Activated CD4-positive, alpha-beta memory T cell treated with anti-CD3 and anti-CD28 coated beads, Interleukin-2, amount 10 ng/mL, durations not matched to agents 7 days and 5 days (primary cell): ENCODE measurements at places on chromosomes 5 and 9. TPM values are rescaled to one million over a fixed set of nuclear protein-coding genes. Genes with fewer than 3 reads are reported as not detected.

DNA sequence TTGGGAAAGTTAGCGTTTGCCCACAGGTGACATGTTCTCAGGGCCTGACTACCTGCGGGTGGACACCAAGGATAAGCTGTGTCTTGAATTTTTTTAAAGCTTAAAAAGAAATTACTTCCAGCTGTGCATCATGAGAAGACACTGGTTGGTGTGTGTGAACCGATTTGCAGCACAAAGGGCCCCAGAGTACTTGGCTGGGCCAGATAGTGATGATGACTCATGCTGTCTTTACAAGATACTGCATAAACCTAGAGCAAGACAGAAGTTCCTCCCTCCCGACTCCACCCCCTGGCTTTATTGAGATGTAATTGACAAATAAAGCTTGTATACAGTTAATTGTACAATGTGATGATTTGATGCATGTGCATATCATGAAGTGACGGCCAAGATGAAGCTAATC lies 212.8 kb downstream of the NXNL2 start:
- no peaks in the 10 kb centered on the region for H3K36me3 ChIP-seq
- no peak overlapping the region for H3K27ac ChIP-seq
- H3K27me3 ChIP-seq = no peaks in the 10 kb centered on the region
- no peak for DNase-seq
- H3K4me1 ChIP-seq = no peaks in the 10 kb centered on the region

- H3K4me1 ChIP-seq = peaks cover 65% of the 10 kb centered on the region
- no peak for DNase-seq
- H3K4me3 ChIP-seq = no peak overlapping the region
- peaks cover 8% of the 10 kb centered on the region for H3K36me3 ChIP-seq
- no peak overlapping the region for H3K27ac ChIP-seq
Measured at GRCh38 chr5:75050415-75050814, 1.9 kb downstream of the GCNT4 start.

- DNase-seq = no peak
- H3K4me3 ChIP-seq = no peak overlapping the region
- no peaks in the 10 kb centered on the region for H3K36me3 ChIP-seq
- peaks cover 1% of the 10 kb centered on the region for H3K27me3 ChIP-seq
- no peak overlapping the region for H3K27ac ChIP-seq
- H3K4me1 ChIP-seq = no peaks in the 10 kb centered on the region
Measured at GRCh38 chr9:8391566-8391965, 592.0 kb upstream of the DMAC1 start.

GRCh38 chr5:180316586-180316985 lies 24.7 kb upstream of the MAPK9 start:
- no peaks in the 10 kb centered on the region for H3K36me3 ChIP-seq
- peaks cover 3% of the 10 kb centered on the region for H3K27me3 ChIP-seq
- peaks cover 9% of the 10 kb centered on the region for H3K4me1 ChIP-seq
- no peak for DNase-seq

DNA sequence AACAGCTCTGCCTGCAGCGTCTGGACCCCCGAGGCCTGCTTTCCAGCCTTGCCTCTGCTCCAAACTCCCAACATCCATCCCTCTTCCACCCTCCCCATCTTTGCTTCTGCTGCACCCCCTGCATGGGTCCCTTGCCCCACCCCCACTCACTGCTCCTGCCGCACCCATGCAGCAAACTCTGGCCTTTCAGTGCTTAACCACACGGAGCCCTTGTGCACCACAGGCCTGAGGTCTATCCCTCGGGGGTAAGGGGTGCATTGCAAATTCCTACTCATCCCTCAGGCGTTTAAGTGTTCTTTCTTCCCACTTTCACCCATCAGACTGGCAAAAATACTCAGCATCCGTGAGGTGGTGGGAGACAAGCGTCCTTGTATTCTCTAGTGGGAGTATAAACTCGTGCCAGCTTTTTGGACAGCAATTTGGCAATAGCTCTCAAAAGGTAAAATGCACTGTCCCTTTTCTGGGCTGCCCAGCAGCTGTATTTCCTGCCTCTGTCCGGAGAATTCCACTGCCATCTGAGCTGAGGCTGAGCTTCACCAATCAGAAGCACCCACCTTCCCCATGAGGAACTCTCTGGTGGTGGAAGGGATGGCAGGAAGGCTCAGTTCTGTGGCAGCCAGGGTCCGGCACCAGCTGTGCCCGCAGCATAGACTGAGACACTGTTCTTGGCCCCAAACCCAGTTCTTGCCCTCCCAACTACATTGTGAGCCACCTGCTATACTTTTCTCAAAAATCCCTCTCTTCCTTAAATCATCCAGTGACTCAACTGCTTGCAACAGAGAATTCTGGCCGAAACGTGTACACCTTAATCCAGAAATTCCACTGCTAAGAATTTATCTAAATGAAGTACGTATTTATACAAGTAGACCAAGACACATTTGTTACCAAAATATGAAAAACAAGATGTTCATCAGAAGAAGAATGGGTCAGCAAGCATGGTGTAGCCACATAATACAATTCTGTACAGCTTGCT lies 15.0 kb downstream of the PSMB7 start:
- H3K36me3 ChIP-seq = peaks cover 40% of the 10 kb centered on the region
- H3K4me1 ChIP-seq = peaks cover 9% of the 10 kb centered on the region
- no peak for DNase-seq
- no peaks in the 10 kb centered on the region for H3K27me3 ChIP-seq

GRCh38 chr5:119453040-119453373 lies 710 bp downstream of the HSD17B4 start:
- peaks cover 20% of the 10 kb centered on the region for H3K4me1 ChIP-seq
- no peaks in the 10 kb centered on the region for H3K36me3 ChIP-seq
- peaks cover 11% of the 10 kb centered on the region for H3K27me3 ChIP-seq
- H3K4me3 ChIP-seq = peak overlapping the region; percentile 87

DNA sequence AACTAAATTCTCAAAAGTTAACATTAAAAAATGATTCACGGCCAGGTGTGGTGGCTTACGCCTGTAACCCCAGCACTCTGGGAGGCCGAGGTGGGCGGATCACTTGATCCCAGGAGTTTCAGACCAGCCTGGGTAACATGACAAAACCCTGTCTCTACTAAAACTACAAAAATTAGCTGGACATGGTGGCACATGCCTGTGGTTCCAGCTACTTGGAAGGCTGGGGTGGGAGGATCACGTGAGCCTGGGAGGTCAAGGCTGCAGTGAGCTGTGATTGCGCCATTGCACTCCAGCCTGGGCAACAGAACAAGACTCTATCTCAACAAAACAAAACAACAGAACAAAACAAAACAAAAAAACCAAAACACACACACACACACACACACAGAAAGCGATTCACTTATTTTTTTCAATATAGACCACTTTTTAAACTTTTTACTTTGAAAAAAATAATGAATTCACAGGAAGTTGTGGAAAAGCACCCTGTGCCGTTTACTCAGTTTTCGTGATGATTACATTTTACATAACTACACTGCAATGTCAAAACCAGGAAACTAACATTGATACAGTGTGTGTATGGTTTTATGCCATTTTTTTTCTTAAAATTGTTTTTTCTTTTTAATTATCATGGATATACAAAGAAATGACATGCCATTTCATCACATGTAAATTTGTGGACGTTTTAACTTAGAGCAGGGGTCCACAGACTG lies 73.7 kb downstream of the TENT4A start:
- H3K4me3 ChIP-seq = no peak overlapping the region
- peaks cover 23% of the 10 kb centered on the region for H3K27me3 ChIP-seq
- peaks cover 7% of the 10 kb centered on the region for H3K4me1 ChIP-seq
- H3K27ac ChIP-seq = no peak overlapping the region
- H3K36me3 ChIP-seq = no peaks in the 10 kb centered on the region

DNA sequence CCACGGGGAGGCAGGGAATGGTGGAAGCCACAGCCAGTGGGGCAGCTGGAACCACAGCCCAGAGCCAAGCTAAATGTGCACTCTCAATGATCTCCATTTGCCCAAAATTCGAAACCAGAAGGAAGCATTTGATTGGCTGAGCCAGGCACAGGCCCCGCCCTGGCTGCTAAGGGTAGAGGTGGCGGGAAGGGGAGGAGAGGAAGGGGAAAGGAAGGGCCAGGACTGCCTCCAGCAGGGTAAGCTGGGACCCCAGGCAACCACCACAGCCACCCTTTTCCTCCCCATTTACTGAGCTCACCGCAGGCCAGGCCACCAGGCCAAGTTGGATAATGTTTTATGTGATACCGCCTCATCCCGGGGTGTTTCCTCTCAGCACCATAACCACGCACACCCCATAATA lies 100.3 kb upstream of the RAPGEF1 start:
- H3K4me3 ChIP-seq = peak overlapping the region; percentile 51
- DNase-seq = peak; percentile 66
- H3K36me3 ChIP-seq = peaks cover 3% of the 10 kb centered on the region
- H3K4me1 ChIP-seq = peaks cover 36% of the 10 kb centered on the region
- H3K27ac ChIP-seq = peak overlapping the region; percentile 99
- H3K27me3 ChIP-seq = peaks cover 6% of the 10 kb centered on the region

DNA sequence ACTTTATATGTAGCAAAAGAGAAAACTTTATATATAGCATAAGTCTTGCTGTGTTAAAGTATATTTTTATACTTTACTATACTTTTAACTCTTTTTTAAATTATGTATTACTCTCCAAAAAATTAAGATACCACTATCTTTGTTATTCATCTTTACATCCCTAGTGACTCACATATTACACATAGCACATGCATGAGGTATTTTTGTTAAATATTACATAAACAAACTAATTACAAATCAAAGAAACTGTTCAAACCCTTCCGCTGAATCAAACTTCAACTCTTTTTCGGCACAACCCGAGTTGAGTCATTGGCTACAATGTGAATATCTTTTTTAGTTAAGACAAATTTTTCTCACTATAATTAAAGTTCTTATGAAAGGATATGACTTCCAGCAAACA lies 32.1 kb downstream of the NADK2 start:
- no peak for DNase-seq
- no peaks in the 10 kb centered on the region for H3K4me1 ChIP-seq
- peaks cover 20% of the 10 kb centered on the region for H3K36me3 ChIP-seq
- H3K4me3 ChIP-seq = no peak overlapping the region
- H3K27ac ChIP-seq = no peak overlapping the region

DNA sequence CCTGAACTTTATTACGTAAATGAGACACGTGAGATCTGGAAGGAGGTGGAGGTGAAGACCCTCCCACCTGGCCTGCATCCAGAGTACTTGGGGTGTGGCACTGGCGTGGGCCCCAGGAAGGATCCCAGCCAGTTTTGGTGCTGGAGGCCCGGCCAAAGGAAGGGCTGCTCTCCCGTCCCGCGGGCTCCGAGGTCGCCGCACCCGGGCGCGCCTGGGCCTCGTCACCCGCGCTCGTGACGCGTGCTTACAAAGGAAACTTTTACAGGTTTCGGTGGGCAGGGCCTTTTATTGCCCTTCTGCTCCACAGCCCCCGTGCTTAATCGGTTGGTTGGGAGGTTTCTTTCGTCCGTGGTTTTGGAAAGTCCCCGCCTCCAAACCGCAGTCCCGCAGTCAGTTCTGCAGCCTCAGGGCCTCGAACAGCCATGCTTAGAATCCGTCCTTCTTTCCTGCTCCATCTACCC lies 29.2 kb downstream of the CDKN2A start:
- peaks cover 35% of the 10 kb centered on the region for H3K4me1 ChIP-seq
- H3K27ac ChIP-seq = peak overlapping the region; percentile 22
- peaks cover 23% of the 10 kb centered on the region for H3K36me3 ChIP-seq
- H3K27me3 ChIP-seq = peaks cover 89% of the 10 kb centered on the region
- DNase-seq = peak; percentile 73

DNA sequence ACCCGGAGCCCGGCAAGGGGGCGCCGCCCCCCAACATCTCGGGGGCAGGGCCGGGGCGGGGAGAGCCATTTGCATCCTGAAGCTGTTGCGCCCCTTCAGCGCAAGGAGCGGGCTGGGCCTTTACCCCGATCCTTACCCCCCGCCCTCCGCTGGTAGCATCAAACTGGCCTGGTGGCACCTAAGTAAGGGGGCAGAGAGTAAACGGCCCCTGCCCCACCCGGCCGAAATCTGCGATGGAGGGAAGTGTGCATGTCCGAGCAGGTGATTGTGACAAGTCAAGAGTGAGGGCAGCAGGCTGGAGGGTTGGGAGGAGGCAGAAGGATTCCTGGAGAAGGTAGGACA lies 101.2 kb downstream of the ESM1 start:
- peaks cover 6% of the 10 kb centered on the region for H3K36me3 ChIP-seq
- H3K4me3 ChIP-seq = no peak overlapping the region
- no peak overlapping the region for H3K27ac ChIP-seq
- H3K27me3 ChIP-seq = peaks cover 80% of the 10 kb centered on the region
- peaks cover 25% of the 10 kb centered on the region for H3K4me1 ChIP-seq

DNA sequence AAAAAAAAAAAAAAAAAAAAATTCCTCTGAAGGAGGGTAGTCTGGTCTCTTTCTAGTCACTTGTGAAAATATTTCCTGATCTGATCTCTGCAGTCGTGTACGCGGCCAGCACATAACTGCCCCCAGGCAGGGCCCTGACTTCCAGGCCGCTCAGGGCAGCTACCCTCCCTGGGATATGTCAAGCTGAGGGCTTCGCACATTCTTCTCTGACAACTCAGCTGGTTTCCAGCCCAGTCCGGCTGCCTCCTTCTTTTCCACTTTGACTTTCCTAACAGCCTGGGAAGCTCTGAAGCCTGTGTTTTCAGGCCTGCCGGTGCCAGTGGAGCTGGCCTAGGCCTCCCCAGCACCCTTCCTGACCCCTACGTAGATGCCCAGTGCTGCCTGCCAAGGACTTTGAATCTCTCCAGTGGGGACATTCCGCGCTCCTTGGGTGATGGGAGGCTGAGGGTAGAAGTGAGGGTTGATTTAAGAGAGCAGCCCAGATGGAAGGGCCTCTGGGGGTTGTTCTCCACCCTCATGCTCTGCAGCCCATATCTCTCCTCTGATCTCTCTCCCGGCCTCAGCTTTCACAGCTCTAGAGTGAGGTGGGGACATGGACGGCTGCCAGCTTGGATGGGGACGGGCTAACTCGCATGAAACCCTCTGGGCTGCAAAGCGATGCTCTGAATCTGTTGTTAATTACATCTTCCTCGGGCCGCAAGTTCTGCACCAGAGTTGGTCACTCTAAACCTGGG lies 20.7 kb downstream of the COL5A1 start:
- H3K4me3 ChIP-seq = no peak overlapping the region
- peaks cover 3% of the 10 kb centered on the region for H3K4me1 ChIP-seq
- no peak for DNase-seq

DNA sequence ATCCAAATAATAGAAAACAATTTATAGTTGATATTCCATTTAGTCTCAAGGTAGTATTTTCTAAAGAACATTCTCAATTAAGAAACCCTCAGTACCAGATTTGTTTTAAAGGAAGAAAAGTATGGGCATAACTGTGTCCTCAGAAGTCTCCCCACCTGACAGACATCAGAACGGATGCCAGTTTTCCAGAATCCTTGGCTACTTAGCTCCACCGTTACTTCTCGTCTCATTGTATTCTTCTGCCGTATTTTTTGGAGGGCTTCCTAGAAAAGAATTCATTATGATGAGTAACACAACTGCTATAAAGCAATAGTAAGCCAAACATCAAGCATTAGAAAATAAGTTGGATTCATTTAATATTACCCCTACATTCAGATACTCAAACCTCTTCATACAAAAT lies 67.8 kb downstream of the DROSHA start:
- no peak for DNase-seq
- H3K27me3 ChIP-seq = no peaks in the 10 kb centered on the region
- H3K4me1 ChIP-seq = no peaks in the 10 kb centered on the region
- no peak overlapping the region for H3K4me3 ChIP-seq
- H3K36me3 ChIP-seq = peaks cover 92% of the 10 kb centered on the region

GRCh38 chr5:69042915-69043654 lies 50.7 kb upstream of the SLC30A5 start:
- DNase-seq = peak; percentile 81
- H3K36me3 ChIP-seq = no peaks in the 10 kb centered on the region
- H3K27ac ChIP-seq = peak overlapping the region; percentile 74

Gene SYK
- not detected for total RNA-seq

Gene PPP2R2B
- 2.7 TPM for total RNA-seq

Gene SURF6
- 10.9 TPM for total RNA-seq

Gene SPATA31A3
- not detected for total RNA-seq

Gene RNF38
- total RNA-seq = 44.4 TPM

Gene BRD8
- 72.7 TPM for total RNA-seq

Gene PFDN1
- 52.3 TPM for total RNA-seq

Gene LRRTM2
- not detected for total RNA-seq

Gene FAM78A
- 88.7 TPM for total RNA-seq

Gene IL6ST
- 53.4 TPM for total RNA-seq

Gene GFPT2
- not detected for total RNA-seq

Gene PCDHB16
- not detected for total RNA-seq

Gene FOXE1
- total RNA-seq = not detected
